Neural crest cell (in vitro differentiated cells): ENCODE measurements at places on chromosomes 1 and 21.

DNA sequence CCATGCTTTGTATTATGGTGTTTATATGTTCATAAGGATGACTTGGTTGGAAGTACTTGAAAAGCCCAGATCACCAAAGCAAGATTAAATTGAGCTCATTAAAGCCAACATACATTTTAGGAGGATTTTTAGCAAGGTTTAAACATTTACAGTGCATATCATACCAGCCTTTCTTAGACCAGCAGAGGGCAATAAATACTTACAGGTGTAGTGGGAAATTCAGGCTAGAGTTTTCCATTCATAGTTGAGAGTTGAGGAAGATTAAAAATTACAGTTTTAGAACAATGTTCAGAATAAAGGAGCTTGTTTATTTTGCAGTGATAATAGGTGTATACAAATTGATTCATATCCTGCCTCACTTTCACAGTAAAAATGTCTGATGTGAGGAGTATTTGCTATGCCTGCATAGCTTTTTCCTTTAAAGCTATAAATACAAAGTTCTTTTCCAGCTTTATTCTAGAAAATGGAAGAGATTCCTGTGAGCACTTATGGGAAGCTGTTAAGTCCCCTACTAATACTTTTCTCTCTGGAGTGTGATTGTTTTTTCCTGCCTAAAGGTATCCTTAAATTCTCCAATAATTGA, 35.3 kb downstream of the DTL start:
- peaks cover 5% of the 10 kb centered on the region for H3K36me3 ChIP-seq
- no peak for DNase-seq
- no peaks in the 10 kb centered on the region for H3K27me3 ChIP-seq
- no peaks in the 10 kb centered on the region for H3K4me1 ChIP-seq
- H3K4me3 ChIP-seq: no peak overlapping the region

- no peaks in the 10 kb centered on the region for H3K27me3 ChIP-seq
- H3K4me3 ChIP-seq: no peak overlapping the region
- peaks cover 11% of the 10 kb centered on the region for H3K4me1 ChIP-seq
- no peak overlapping the region for H3K27ac ChIP-seq
Observed at GRCh38 chr1:225453797-225454648, 26.2 kb upstream of the LBR start.

DNA sequence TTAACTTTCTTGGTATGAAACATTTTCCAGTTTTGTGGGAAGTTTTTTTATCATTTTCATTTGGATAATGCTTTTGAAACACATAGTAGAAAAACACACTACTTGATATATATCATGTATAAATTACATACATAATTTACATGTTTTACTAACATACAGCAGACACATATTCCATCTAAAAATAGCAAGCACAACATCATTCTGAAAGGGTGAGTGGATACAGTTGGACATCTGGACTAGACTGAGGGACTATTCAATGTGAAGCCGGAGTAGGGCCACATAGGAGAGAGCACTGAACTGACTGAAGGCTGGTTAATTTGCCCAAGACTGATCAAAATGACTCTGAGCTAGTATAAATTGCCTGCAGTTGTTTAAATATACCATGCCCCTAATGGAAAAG, 11.7 kb downstream of the CDKN2C start:
- no peak for DNase-seq
- H3K36me3 ChIP-seq: no peaks in the 10 kb centered on the region
- H3K4me3 ChIP-seq: no peak overlapping the region
- H3K4me1 ChIP-seq: peaks cover 5% of the 10 kb centered on the region
- H3K27ac ChIP-seq: no peak overlapping the region

- H3K4me3 ChIP-seq: no peak overlapping the region
- H3K27me3 ChIP-seq: no peaks in the 10 kb centered on the region
- no peak overlapping the region for H3K27ac ChIP-seq
- no peaks in the 10 kb centered on the region for H3K36me3 ChIP-seq
- no peak for DNase-seq
Observed at GRCh38 chr1:145690587-145691558, 16.3 kb downstream of the PDZK1 start.

DNA sequence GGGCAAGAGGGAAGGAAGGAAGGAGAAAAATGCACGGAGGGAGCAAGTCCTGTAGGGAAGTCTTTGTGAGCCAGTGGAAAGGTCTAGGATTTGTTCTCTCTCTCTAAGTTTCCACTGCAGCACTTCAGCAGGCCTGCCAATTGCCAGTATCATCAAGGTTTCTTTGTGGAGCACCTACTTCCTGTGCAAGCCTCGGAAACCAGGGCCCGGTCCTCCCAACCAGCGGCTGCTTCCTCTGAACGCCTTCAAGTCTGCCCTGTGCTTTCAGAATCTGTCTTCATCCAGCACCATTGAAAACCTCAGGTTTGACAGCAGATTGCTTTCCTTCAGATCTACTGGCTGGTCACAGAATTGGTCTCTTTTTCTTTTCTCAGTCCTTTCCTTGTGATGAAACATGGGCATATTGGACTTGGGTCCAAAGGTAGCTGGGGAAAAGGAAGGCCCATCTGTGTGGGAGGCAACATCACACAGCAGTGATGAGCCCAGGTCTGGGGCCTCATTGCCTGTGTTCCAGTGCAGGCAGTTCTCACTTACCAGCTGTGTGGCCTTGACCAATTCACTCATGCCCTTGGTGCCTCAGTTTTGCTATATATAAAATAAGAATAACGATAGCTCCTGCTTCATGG, 144.5 kb downstream of the SEC16B start:
- H3K36me3 ChIP-seq: peaks cover 3% of the 10 kb centered on the region
- no peaks in the 10 kb centered on the region for H3K4me1 ChIP-seq
- H3K27me3 ChIP-seq: peaks cover 3% of the 10 kb centered on the region
- H3K4me3 ChIP-seq: no peak overlapping the region

GRCh38 chr1:152110860-152111514, 4.3 kb downstream of the TCHH start:
- no peak for DNase-seq
- no peak overlapping the region for H3K4me3 ChIP-seq
- no peak overlapping the region for H3K27ac ChIP-seq
- peaks cover 12% of the 10 kb centered on the region for H3K27me3 ChIP-seq
- H3K36me3 ChIP-seq: no peaks in the 10 kb centered on the region
- H3K4me1 ChIP-seq: no peaks in the 10 kb centered on the region

DNA sequence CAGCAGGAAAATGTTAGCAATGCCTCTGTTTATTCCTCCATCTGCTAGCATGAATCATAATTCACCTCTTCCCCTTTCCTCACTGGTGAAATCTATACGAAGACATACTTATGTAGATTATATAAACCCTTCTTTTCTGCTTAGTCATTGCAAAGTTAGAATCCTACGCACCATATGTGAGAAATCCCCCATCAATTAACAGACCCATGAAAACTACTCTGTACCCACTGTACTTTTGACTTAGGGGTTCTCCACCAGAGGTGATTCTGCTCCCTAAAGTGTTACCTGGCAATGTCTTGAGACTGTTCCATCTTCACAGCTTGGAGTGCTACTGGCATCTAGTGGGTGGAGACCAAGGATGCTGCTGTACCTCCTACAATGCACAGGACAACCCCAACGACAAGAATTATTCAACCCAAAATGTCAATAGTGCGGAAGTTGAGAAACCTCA, 49.6 kb upstream of the KCTD3 start:
- no peaks in the 10 kb centered on the region for H3K27me3 ChIP-seq
- no peak for DNase-seq
- H3K27ac ChIP-seq: no peak overlapping the region
